LNCaP clone FGC (cell line): ENCODE measurements at places on chromosomes 16 and 17.

DNA sequence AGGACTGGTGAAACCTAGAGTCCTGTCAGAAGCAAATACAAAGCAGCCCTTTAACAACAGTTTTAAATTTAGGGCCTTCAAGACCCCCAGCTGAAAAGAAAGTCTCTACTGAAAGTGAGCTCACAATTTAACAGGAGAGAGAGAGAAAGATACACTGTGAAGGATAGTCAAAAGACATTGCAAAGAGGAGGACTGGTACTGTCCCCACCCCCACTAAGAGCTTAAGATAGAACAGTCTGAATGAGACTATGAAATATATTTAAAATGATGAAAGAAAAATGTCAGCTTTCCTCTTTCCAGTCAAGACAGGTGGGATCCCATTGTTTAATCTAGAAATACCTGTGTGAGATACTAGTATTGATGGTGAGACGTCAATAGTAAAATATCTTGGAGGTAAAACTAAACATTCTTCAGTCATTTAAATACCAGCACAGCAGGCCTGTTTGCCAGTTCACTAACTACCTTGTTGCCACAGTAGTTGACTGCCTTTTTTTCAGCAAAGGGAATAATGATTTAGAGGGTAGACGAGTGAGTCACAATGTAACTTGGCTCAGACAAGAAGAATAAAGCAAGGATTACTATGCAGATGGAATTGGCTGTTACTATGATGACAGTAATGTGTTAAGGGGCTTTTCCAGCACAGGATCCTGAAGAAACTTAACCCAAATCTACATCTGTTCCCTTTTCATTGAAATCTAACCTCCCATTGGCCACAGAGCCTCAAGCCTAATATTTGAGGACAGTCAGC is 47.2 kb upstream of the RASL10B start:
- DNase-seq = no peak

DNA sequence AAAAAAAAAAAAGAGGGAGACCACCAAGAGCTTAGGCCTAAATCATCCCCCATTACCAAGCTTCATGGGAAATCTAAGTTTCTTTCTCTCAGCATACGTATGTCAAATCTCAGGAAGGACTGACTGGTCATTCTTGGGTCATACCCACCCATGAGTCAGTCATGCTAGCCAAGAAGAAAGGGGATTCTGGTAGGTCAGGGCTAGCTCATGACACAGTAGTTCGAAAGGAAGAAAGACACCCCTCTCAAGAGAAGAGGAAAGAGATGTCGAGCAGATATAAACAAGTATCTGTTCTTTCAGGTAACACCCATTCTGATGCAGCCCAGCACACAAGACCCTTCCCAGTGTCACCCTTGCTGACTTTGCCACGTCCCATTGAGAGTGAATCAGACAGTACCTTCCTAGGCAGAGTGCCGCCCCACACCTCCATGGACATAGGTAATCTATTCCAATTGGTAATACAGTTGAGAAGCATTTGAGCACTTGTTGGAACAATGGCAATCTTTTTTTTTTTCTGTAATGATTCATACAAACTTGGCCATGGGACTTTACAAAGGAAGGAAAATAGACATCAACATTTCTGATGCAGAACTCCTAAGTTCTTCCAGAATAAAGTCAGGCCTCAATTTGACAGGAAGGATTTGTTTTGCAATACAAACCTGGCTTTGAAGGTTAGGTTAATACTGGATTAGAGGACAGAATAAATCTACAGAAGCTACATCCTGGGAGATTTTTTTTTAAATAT is 38.2 kb downstream of the COPRS start:
- no peak for DNase-seq

- DNase-seq = no peak
These were observed 542.6 kb downstream of the TMEM114 start for GRCh38 chr16:8047736-8048135.

DNA sequence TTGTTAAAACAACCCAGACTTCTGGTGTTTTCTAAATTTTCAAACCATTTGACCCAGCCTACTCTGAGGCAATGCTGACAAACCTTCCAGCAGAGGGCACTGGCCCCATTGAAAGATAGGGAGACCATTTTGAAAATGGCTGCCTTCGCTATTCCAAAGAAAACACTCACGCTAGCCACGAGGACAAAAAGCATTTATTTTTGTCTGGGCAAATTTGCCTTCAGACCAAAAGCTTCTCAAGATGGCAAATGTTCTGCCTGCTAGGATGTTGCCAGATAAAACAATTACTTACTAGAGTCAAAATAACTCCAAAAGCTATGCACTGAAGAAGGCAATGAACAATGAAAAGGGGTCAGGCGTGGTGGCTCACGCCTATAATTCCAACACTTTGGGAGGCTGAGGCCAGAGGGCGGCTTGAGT is 296.7 kb upstream of the IRX5 start:
- no peak for DNase-seq

GRCh38 chr17:39809221-39809620 is 54.9 kb downstream of the IKZF3 start:
- no peak for DNase-seq
